ENCODE measurements at places on chromosomes 2 and 18.

DNA sequence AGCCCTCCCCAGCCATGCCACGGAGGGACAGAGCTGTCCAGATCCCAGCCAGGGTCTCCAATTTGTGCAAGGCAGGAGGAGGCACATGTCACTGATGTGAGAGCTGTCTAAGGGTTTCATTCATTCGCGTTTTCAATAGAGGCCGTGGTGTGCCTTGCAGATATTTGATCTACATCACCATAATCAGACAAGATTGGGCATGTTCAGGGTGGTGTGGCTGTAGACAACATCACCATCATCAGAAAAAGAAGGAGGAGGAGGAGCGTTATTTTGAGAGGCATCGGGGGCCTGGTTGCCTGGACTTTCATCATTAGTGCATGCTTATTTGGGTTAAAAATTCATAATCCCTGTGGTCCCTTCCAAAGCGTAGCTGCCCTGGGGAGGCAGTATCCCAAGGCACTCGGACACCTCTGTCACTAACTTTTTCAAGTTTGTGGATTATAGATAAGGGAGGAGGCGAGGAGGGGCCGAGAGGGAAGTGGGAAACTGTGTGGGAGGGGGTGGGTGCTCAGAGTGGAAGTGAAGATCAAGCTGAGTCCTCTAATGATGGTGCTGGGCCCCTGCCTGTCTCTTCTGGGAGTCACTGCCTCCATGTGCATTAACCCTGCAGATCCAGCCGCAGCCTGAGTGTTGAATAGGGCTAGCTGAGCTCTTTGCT lies 194.1 kb downstream of the CTIF start:
- DNase-seq = no peak

DNA sequence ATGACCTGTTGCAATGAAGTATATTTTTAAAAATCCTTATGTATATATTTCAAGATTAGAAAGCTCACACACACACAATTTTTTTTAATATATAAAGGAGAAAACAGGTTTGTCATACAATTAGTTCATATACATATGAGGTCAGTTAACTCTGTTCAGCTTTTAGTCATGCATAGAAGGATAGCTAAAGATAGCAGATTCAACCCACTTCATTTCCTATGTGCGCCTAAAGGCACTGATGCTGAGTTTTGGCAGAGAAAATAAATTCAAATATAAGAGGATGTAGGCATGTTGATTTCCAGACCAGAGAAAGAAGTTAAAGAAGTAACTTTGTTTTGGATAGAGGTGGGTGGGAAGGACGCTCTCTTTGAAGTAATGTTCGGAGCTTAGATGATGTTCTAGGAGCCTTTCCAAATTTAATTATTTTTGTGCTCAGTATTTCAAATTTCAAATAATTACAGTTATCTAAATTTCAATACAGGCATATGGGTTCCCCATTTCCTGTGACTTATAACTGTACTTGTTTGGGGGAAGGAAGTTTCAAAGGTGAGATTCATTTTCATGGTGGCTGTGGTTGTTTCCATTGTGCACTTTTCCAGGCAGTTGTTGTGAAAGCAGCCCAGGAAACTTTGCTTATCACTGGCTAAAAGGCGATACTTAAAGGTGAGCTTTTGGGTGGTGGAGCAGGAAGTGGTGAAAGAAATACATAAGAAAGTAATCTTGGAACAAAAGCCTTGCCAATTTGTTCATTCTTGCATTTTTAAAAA lies 523.4 kb upstream of the FANCL start:
- no peak for DNase-seq

GRCh38 chr18:2147476-2148230 lies 423.7 kb downstream of the METTL4 start:
- DNase-seq = peak; percentile 93

DNA sequence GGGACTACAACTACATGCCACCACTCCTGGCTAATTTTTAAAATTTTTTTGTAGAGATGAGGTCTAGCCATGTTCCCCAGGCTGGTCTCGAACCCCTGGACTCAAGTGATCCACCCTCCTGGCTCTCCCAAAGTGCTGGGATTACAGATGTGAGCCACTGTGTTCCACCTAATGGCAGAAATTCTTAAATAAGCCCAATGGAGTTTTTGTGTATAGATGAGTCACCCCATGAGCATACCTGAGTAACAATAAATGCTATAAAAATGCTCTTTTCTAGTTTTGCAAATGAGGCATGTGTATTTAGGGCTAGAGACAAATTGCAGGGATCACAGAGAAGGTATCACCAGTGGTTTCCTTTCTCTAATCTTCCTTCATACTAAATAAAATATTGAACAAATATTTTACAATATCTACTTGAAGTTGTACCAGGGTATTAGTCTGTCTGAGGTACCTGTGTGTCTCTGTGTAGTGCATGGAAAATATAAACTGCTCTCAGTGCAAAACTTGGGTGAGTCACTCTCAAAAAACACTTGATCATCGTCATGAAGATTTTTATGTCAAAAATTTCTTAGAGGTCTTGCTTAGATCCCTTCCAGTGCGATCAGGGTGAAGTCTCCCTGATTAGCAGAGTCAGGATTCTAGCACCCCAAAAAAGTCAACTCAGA lies 337.1 kb upstream of the MMADHC start:
- DNase-seq = no peak

- no peak for DNase-seq
Observed at GRCh38 chr18:69209761-69210160, 190.9 kb upstream of the DOK6 start.

GRCh38 chr18:33578518-33579348 lies 714 bp downstream of the ASXL3 start:
- DNase-seq = peak; percentile 56

GRCh38 chr2:231423176-231423575 lies 27.7 kb downstream of the B3GNT7 start:
- DNase-seq = no peak

- DNase-seq = no peak
Observed at GRCh38 chr2:36701391-36701795, 4.9 kb downstream of the VIT start.

- DNase-seq = no peak
Observed at GRCh38 chr2:146214394-146214929, 1630.4 kb upstream of the ACVR2A start.

DNA sequence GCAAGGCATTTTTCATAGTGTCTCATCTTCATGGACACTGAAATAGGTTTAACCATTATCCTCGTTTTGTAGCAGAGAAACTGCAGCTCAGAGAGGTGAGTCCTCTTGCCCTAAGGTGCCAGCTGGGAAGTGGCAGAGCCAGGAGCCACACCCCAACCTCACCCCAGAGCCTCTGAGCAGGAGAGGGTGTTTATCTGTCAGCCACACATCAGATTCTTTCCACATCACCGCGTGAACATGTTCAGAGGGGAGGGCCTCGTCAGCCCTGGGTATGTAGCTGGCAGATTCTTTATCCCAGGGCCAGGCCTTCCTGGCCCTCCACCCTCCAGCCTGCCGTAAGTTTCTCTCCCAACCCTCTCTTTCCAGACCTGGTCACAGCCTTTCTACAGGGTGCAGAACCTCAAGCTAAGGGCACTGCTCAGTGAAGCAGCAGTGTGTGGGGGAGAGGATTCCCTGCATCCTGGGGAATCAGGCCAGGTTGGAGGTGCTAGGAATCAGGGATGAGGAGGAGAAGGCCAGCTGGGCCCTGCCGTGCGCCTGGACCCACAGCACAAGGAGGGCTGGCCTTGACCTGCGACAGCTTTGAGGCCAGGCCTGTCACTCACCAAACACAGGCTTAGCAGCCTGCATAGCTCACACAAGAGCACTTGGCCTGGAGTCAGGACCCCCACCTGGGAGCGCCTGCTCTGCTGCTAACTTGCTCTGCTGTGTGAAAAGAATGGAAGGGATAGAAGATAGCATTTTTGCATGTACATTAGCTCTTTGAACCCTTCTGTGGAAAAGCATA lies 111.3 kb upstream of the MCFD2 start:
- DNase-seq = peak; percentile 36

DNA sequence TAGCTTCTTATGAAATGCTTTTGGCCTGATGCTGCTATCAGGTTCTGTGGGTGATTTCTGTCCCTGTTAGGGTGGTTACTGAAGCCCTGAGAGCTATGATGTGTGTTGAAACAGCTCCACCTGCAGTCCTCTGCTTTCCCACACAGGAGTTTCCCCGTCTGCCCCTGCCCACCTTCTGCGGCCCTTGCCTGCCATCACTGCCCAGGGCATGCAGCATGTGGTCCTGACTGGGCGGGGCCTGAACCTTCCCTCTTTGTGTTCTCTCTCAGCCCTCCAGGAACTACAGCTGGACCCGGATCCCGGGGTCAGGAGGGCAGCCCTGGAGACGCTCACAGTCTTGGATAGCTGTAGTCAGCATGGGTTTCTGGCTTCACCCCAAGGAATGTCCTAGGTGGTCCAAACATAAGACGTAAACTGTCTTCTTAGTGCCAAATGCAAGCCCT lies 21.4 kb downstream of the HJURP start:
- peak; percentile 54 for DNase-seq

DNA sequence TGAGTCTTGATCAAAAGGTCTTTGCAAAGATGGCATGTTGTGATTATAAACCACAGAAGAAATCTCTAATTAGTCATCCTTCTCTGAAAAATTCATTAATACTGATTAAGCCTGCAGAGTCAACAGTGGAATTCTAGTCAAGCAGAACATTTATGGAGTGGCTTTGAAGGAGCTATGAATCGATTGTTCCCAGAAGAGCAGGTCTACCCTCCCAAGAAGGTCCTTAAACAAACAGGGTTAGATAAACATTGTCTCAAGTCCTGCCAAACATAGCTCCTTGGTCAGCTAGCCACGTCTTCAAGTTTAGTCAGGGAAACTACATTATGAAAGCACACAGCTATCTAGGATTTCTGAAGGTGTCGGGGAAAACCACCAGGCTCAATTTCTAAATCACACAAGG lies 88.9 kb downstream of the ITGA4 start:
- DNase-seq = no peak

DNA sequence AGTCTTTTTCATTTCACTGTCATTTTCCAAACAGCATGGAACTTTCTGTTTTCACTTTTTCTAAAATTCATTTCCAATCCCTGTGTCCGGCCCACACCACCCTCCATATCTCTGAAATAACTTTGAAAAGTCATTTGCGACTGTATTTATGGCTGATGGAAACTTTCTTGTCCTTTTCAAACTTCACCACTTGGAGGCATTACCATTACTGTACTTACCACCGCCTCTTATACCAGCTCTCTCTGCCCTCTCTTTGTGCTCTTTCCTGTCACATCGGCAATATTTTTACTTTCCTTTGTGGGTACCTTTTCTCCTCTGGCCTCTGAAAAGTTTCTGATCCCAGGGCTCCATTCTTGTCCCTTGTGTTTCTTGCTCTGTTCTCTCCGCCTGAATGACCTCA lies 39.5 kb upstream of the IL1RL1 start:
- no peak for DNase-seq

DNA sequence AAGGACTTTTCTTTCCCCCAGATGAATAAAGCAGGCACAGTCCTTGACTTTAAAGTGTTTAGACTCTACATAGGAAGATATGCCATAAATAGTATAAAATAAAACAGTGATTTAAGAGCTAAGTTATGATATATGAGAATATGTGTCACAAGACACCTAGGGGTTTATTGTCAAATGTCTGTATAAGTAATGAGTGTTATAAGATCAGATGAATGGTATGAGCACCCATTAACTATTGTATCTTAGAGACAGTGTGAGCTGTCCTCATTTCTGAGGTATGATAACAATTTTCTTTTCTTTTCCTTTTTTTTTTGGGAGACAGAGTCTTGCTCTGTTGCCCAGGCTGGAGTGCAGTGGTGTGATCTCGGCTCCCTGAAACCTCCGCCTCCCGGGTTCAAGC lies 365.3 kb downstream of the RND3 start:
- DNase-seq = no peak

DNA sequence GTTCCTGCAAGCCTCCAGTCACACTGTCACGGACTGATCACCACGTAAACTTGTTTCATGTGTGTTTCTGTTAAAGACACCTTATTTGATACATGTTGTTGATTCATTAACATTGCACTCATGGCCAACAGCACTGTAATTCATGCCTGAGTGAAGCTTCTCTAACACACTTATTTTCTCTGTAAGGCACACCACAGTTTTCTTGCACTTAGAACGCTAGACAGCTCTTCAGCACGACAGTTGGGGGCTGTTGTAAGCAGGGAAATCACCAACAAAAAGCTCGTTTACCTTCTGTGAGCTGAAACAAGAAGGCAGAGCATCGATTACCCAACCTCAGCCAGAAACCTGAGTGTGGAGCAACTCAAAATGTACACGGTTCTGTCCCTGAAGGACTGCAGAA lies 28.1 kb downstream of the TNFRSF11A start:
- no peak for DNase-seq

DNA sequence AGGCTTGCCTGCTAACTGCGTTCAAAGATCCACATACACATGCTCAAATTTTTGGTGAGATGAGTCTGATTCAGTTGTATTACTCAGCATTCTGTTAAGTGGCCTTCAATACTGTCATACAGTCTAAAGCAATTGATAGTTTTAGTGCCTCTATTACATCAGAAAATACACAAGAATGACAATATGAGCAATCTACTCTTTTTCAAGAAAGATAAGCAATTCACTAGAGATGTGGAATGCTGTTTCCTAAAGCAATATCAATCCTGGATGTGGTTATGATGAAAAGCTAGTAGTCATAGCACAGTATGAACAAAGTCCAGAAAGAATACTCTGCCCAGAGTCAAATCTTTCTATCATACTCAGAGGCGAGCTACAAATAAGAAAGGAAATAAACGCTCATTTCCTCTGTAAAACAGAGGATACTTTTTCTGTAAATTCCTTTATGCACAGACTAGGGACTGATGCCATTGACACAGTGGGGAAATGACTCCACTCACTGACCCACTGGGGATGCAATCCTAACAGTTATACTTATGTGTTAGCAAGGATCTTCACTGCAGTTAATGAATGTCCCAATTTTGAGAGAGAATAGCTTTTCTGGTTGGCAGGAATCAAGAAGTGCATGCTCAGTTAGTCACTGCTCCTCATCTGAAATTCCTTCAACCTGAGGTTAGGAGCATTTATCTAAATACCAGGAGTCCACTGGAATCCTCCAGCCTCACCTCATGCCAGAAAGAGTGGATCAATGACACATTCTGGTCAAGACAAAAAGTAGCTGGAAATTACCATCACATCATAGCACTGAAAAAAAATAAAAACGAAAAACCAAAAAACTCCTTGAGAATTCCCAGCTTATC lies 83.3 kb downstream of the PDE11A start:
- no peak for DNase-seq

DNA sequence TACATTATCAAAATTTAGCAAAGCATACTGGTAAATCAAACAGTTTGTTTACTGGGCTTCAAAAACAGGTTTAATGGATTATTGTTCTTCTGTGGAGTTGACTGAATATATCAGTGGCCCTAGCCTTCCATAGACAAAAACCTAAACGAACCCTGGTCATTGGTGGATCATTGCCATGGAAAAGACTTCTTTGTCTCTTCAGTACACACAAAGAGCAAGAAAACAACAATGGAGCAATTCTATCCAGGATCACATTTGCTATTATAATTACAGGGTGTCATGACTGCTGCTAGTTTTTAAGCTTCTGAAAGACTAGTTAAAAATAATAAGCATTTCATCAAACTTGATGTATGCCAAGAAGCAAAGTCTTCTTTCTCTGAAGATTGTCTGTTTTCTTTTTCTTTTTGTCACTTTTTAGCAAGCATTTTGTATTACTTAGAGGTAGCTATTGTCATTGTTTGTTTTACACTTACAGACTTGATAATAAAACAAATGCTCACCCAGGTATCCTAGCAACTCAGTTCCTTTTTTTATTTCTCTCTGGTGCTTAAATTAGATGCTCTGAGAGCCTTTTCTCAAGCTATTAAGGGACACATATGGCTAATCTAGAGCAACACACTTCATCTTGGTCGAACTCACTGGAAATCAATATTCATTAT lies 1228.7 kb upstream of the DDX18 start:
- no peak for DNase-seq

- DNase-seq = no peak
Observed at GRCh38 chr2:217415316-217415715, 555.5 kb upstream of the TNP1 start.

- DNase-seq = no peak
Observed at GRCh38 chr2:234422273-234422732, 74.6 kb downstream of the ARL4C start.

All from muscle of leg (tissue), 16 donors.